ENCODE measurements at places on chromosomes 7 and 10.
A peak's percentile ranks its signal among the peaks of the same experiment; 100 is the strongest.

GRCh38 chr7:25386311-25386744, 158.0 kb upstream of the NPVF start:
- no peak for DNase-seq

GRCh38 chr10:44662051-44662450, 249.1 kb upstream of the TMEM72 start:
- DNase-seq = no peak

- no peak for DNase-seq
Measured at GRCh38 chr10:26863351-26864076, 2.8 kb upstream of the ABI1 start.

DNA sequence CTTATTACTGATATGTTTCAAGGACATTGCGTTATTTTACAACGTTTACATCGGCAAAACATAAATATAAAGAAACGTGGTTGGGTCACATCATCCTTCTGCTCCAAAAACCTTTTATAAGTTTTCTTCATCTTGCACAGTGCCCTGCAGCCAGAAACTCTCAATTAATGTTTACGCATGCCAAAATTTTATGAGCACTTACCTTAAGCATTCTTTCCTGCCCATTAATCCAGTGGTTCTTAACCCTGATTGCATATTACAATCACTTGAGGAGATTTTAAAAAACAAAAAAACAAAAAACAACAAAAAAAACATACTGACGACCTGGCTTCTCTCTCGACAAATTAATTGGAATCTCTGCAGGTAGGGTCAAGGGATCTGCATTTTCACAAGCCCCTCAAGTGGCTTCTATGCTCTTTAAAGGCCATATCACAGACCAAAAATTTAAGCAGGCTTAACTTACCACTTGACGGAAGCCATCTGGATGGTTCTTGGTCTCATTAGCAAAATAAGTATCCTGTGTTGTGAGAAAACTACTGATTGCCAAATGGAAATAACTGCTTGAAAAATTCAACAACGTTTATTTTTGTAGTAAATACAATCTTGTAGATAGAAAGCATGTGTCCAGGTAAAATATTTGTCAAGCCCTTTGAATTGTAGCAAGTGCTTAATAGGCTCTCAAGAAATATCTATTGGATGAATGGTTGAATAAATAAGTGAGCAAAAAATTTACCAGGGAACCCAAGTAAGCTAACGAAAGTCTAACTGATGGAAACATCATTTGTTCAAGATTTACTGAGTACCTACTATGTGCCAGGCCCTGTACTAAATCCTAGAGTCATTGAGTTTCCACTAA, 30.9 kb upstream of the SLC16A12 start:
- no peak for DNase-seq

DNA sequence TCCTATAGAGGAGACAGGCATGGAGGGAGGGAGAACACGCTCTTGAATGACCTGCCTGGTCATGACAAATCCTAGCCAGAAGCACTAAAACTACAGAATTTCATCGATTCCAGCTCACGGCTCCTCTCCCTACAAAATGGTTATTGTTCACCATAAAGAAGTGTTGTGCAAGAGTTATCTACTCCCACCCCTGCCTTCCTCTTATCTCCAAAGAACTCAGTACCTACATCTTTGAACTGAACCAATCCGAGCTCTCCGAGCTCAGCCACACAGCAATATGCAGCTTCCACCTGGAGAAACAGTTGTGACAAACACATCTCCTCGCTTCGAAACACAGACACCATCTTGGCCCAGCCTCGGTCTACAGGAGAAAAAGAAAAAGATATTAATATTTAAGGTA, 26.9 kb upstream of the TMEM213 start:
- no peak for DNase-seq

DNA sequence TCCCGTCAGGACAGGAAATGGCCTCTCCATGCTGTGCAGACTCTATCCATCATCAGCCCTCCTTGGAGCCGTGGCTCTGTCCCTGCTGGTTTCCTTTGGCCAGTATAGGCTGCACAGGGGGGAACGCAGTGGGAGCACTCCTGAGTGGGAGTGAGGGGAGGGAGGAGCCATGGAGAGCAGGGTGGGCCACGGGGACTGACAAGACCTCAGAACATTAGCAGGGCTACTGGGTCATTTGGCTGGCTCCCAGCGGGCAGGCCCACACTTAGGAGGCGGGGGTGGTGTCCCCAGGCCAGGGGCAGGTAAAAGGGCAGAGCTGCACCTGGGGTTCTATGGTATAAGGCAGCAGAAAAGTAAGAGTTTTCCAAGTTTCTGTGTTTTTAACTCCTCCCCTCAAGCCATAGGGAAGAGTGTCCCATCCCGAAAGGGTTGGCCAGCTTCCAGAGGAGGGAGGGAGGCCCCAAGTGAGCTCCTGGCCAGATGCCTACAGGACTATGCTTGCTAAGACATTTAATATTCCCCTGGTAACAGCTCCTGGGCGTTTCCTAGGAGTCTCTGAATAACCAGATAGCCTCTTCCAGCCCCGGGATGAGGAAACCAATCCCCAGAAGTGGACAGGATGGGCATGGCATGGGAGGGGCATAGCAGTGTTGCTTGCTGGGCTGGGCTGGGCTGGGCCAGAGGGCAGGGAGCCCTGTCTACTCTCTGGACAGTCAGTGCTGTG, 5.5 kb upstream of the OPN4 start:
- peak; percentile 77 for DNase-seq

- DNase-seq = no peak
Measured at GRCh38 chr7:38335128-38335491, 61.7 kb upstream of the TARP start.

DNA sequence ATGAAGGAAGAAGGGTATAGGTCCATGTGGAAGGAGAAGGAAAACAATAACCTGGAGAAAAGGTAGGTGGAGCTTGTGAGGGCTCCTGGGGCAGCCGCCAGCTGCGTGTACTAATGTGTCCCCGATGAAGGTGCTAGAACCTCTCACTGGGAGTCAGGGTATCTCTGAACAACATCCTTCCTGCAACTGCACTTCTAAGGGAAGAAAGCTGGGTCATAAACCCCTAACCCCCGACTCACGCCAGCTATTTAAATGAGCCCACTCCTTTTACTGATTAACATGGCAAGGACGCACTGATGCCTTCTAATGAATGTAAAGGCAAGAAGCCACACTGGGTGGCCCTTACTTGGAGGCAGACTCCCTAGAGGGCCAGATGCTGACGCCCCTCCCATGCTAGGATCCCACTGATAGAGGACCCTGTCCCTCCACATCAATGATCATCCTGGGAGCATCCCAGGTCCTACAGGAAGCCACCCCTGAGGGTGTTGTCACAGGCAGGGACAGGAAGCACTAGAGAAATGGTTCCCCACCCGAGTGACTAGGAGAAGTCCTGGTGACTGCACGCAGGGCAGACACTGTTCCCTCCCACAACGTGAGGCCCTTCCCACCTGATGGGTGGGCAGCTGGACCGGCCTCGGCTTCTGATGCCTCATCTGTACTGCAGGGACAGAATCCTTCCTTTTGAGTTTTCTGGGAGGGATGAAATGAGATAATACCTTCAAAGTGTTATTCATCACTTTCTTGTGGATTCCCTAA, 20.4 kb downstream of the JCAD start:
- DNase-seq = no peak

GRCh38 chr7:130420943-130421578, 19.8 kb downstream of the CEP41 start:
- no peak for DNase-seq

DNA sequence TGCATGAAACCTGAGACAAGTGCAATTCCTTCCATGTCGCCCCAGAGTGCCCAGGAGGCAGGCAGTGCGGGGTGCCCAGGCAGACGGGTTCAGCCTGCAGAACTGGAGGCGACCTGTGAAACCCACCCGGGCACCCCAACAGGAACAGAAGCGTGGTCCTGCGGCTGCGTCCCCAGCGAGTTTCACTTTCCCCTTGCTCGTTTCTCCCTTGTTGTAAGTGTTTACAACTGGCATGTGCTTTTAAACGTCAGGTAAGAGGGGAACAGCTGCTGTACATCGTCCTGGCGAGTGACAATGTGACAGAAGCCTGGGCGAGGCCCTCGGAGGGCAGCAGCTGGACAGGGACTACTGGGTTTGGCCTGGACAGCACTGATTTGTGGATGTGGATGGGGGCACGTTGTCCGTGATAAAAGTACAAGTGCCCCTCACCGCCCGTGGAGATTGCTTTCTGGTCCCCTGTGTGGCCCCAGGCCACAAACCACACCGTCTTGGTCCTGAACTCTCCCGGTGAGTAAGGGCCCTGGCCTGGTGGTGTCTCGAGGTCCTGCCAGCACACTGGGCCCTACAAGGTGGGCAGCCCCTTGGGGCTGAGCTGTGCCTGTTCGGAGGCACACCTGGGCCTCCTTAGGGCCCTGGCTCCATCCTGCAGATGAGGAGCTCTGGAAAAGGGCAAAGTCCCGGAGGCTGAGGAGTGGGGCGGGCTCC, 4.0 kb downstream of the VENTX start:
- DNase-seq = no peak

DNA sequence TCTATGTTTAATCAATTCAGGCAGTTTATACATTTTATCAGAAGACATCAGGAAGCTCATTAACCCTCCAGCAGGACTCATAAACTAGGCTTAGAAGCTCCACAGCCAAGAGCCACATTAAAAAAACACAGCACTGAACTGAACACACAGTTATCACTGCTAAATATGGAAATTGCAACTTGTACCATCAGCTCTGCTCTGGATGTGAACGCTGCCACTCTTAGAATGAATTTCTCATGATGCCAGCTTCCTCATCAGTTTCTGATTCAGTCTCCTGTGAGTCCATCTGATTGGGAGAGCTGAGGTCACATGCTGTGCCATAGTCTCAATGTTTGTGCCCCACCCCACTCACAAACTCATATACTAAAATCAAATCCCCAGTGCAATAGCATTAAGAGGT, 17.1 kb upstream of the ING3 start:
- no peak for DNase-seq

DNA sequence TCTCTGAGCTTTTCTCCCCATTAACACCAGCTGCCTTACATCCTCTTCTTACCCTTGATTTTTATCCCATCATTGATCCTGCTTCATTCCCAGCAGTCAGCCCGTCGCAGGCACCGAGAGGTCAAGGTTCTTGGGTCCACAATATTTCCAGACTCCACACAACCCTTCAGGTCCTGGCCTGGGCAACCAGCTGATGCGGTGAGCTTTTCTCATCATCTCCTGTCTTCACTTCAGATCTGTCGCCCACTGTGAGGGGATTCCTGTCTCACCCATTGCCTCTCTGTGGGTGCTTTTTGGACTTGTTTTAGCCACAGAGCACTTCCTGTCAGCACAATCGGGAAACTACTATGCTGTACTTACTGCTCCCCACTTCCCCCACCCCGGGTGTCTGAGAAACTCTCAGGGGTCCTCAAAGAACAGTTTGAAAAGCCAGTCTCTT, 8.4 kb upstream of the PVRIG start:
- DNase-seq = no peak

- no peak for DNase-seq
Measured at GRCh38 chr7:71430246-71430645, 298.3 kb downstream of the GALNT17 start.

DNA sequence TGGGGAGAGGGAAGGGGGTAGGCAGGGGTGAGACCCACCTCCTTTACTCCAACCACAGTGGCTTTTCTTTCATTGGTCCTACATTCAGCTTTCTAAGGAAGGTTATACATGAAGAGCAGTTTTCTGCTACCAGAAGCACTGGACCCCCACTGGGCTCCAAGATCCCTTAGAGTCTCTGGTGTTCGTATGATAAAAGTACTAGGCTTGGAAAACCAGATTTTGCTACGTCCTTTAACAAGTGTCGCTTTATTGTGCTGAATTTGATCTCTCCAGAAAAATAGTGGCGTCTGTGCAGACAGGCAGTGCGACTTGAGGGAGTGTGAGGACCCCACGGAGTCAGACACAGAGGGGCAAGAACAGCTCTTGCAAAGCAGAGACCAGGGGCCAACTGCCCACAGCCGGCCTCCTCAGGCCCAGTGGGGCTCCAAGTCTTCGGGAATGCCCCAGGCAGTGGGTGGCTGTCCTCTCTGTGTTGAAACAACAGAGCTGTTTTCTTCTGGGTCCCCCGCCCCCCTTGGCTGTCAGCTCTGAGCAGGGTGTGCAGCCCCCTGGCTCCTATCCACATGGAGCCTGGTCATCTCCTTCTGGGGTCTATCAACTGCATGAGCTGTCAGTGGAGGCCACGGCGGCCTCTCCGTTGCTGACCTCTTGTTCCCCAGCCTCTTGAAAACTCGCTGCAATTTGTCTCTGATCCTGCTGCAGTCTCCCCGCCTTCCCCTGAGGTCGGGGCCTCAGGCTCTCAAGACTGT, 333.2 kb downstream of the RPS24 start:
- DNase-seq = no peak

GRCh38 chr10:97066877-97067555, 118.7 kb downstream of the SLIT1 start:
- no peak for DNase-seq

DNA sequence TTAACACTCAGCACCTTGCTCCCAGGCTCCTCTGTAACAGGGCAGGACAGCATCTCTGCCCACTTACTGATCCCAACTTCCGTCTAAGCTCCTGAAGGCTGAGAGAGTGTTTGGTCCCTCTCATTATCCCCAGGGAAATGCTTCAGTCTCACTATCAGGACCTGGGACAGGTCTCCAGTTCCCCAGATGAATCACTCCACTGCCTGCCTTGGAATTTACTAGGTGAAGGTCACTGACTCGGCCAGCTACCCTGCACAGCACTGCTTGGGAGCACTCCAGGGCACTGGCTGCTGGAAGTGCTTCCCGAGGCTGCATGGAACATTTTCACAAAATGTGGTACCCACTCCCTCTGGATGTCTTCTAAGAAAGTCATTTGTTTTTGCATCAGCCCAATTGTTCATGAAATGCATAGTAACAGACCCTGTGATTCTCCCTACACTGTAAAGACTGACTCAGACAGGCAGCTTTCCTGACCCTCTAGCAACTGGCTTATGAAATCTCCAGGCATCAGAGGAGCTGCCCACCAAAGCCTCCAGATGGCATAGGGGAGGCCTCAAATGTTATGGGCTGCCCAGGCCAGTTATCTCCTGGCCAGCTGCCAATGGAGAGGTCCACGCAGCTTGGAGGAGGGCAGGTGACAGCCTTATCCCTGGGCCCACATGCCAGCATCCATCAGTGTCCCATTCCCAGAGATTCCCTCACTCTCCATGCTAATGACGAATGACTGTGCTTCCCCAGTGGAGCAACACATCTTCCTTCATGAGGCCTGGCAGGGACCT, 89.1 kb downstream of the GFRA1 start:
- peak; percentile 51 for DNase-seq

DNA sequence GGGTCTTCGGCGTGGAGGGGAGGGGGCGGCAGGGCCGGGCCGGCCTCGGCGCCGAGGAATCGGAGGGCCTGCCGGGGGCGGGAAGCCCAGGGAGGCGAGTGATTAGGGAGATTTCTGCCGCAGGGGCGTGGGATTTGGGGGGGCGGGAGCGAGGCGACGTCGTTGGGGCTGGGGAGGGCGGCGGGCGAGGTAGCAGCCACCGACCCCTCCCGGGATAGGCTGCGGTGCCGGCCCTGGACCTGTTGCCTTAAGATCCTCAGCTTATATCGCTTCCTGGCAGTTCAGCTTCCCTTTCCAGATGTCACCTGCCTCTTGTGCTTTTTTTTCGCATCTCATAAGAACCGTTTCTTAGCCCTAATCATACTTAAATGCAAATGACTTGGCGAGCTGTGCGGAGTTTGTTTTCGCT, 655 bp downstream of the LMTK2 start:
- DNase-seq = peak; percentile 44

GRCh38 chr10:49050366-49050765, 65.0 kb downstream of the VSTM4 start:
- no peak for DNase-seq

All from ELR (cell line).